Activated CD8-positive, alpha-beta memory T cell treated with anti-CD3 and anti-CD28 coated beads for 1 hour (primary cell): ENCODE measurements at places on chromosomes 5 and 9.

- DNase-seq, result no peak
Measured at GRCh38 chr9:121222524-121223171, 21.0 kb upstream of the RAB14 start.

GRCh38 chr5:154118893-154119336 lies 71.6 kb upstream of the GALNT10 start:
- DNase-seq, result no peak

GRCh38 chr5:53792338-53792737 lies 231.9 kb downstream of the NDUFS4 start:
- DNase-seq, result no peak

DNA sequence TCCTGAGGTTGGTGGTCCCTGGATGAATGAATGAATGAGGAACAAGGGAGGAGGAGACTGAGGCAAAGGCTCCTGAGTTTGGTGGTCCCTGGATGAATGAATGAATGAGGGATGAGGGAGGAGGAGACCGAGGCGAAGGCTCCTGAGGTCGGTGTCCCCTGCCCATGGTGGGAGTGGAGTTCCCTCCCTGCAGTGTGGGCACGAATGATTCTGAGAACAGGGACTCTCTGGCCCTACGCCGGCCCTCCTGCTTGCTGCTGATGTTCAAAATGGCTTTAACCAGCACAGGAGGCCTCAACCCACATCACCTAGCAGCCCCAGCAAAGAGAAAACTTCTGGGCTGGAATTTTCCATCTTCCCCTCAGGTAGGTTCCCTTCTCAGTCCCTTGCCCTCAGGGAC lies 377.8 kb downstream of the IRX2 start:
- no peak for DNase-seq

GRCh38 chr5:10856683-10857337 lies 95.8 kb upstream of the DAP start:
- DNase-seq, result no peak

- no peak for DNase-seq
Measured at GRCh38 chr5:77921094-77921768, 145.1 kb upstream of the TBCA start.

DNA sequence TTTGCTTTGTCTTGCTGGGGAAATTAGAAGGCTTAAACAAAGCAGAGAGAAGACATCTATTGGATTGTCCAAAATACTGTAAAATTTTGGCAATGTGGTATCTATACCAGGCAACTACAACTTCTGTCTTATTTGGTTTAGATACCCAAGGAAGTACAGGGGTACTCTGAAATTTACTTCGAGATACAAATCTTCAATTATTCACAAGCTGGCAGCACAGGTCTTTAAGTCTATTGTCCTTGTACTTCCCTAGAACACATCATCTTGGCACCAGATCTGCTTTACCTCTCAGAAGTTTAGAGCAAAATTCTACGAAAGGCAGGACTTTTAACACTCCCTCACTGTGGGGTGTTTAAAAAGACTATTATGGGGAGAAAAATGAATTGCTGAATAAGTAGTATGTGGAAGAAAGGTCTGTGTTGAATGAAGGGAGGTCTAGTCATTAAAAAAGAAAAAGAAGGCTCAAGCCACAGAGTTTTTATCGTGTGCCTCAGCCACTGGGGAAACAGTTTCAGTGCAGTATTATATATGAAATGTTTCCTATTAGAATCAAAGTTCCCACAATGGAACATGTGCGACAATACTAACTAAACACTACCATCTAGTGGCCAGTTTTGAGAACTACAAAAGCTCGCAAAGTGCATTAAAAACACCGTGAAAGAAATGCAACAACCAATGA lies 93.7 kb downstream of the PDE4D start:
- DNase-seq, result no peak

DNA sequence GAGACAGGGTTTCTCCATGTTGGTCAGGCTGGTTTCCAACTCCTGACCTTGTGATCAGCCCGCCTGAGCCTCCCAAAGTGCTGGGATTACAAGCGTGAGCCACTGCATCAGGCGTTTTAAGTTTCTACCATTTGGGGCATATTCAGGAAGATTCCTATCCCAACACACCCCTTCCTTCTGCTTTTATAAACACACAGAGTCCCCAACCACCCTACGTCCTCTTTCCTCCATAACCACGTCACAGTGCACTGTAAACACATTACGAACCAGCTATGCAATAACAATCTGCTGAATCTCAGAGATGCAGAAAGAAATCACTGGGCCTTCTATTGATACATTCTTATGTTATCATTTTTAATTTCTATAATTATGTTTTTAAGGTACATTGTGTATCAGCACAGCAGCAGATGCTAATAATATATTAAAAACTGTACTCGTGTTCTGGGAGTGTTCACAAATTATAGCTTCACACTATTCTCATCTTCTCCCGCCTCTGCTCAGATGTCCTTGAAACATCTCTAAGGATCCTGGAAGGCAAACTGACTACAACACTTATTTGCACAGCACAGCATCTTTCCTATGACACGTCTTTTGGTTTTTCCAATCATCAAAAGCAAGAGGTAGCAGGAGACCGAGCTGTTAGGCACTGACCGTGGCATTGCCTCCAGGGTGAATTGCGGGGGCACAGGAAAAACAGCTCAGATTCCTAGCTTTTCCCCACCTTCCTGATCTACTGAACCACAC lies 60.2 kb downstream of the KCNIP1 start:
- DNase-seq, result no peak

- DNase-seq, result no peak
Measured at GRCh38 chr9:134399435-134400056, 73.3 kb downstream of the RXRA start.

DNA sequence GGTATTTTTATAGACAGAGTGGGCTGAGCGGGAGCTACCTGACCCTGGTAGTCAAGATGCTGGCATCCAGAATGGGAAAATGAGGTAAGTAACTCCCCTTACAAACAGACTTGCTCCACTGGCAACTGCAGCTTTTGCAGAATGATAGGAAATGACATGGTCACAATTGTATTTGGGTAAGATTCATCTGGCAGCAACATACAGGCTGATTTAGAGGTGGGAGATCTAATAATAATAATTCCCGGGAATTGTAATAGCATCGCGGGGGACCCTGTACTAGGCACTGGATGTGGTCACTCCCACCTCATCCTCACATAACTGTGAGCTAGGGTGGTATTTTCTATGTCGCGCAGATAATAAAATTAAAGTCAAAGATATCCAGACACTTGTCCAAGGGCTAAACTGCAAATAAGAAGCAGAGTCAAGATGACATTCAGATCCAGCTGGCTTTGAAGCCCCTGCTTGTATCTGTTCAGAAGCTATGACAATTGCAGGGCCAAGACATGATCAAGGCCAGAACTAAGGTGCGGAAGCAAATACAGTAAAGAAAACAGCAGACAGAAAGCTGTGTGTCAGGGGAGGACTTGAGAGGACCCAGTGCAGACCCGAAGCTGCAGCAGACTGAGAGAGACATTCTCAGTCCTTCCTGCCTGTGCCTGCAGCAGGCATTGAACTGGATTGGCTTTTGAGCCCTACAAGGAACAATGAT lies 507.2 kb downstream of the BNC2 start:
- no peak for DNase-seq

- no peak for DNase-seq
Measured at GRCh38 chr5:139669662-139670368, 21.7 kb downstream of the CXXC5 start.

- DNase-seq, result no peak
Measured at GRCh38 chr9:68851657-68852056, 146.6 kb downstream of the PIP5K1B start.

- no peak for DNase-seq
Measured at GRCh38 chr5:157245886-157246285, 20.0 kb upstream of the CYFIP2 start.

DNA sequence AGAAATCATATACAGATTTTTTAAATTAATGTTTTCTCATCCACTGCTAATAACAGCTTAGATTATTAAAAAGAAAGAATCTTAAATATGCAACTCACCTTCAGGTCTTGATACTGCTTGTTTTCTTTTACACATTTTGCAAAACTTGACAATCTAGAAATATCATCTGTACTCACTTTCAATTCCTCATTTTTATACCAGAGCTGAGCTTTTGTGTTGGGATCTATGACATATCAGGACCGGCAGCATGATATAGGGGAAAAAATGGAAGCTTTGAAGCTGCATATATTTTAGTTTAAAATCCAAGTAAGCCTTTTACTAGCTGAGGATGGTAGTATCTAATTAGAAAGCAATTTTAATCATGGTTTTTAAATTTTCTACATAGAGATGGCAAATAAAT lies 75.7 kb upstream of the SMARCA2 start:
- no peak for DNase-seq

DNA sequence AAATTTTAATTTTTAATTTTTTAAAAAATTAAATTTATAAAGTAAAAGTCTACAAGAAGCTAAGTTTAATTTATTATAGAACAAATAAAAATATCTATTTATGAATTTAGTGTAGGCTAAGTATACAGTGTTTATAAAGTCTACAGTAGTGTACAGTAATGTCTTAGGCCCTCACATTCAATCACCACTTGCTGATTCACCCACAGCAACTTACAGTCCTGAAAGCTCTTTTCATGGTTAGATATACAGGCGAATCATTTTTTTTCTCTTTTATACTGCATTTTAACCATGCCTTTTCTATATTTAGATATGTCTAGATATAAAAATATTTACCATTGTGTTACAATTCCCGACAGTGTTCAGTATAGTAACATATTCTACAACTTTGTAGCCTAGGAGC lies 55.9 kb downstream of the PCSK1 start:
- DNase-seq, result no peak

- no peak for DNase-seq
Measured at GRCh38 chr5:112346411-112347044, 72.5 kb downstream of the EPB41L4A start.

DNA sequence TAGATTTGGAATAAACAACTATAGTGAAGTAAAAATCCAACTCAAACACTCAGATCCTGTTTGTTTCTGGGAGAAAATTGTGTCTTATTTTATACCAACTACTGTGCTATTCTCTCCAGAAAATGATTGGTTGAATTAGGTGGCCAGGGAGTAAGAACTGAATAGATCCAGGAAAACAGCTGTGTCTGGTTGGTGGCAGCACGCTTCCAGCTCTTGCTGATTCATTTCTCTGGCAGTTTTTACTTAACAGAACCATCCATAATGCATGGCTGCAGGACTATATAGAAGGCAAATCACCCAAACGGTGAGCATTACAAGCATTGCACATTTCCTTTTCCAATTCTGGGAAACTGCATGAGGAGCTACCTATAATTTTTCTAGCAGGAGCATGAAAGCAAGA lies 29.5 kb downstream of the DMAC1 start:
- DNase-seq, result no peak

GRCh38 chr5:124876566-124876965 lies 130.1 kb upstream of the ZNF608 start:
- no peak for DNase-seq

DNA sequence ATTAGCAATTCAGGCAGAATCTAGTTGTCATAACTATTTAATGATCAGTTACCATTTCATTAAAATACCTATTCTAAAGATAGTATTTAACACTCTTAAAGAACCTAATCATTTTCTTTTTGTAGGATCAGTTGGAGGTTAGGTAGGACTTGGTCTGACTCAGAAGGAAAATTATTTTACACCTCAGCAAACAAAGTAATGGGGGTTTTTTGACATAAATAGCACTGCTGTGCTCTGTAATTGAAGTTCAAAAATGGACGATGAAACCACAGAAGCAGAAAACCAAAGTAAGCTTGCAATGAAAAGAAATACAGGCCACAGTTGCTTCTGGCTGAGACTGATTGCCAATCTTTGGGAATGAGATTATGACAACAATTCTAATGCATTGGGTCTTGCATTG lies 187.0 kb upstream of the TRPM3 start:
- DNase-seq, result no peak

DNA sequence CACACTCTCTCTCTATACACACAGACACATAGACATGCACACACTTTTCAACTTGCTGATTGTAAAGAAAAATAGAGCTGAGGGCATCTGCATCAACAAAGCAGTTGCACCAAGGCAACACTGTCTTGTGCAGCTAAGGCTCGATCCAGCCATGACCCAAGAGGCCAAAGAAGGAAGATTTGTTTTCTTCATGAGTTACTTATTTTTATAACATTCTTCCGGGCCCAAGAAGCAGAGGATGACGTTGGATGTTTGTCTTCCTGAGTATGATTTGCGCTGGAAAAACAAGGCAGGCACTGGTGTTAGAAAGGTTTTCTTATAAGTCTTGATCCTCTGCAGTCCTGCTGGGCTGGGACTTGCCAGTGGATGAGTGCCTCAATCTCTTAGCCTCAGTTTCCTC lies 344.1 kb downstream of the ADAMTS6 start:
- DNase-seq, result no peak

- DNase-seq, result no peak
Measured at GRCh38 chr9:89558196-89558899, 46.5 kb upstream of the GADD45G start.

- DNase-seq, result no peak
Measured at GRCh38 chr5:148469501-148469935, 85.8 kb downstream of the FBXO38 start.

DNA sequence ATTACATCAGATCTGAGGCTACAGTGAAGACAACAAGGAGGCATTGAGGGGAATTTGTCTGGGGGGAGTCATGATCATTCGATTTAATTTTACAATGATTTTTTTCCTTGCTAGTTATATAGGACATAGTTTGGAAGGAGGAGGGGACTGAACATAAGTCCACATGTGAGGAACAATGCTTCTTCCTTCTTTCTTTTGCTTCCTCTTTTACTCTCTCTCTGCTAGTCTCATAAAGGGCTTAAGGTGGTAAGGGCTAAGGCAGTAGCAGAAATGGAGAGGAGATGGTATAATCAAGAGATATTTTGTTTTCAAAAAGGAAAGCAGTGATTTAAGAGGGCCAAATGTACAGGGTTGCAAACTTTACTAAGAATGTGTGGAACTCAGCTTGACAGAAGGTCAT lies 64.3 kb downstream of the GRIN3A start:
- DNase-seq, result no peak

DNA sequence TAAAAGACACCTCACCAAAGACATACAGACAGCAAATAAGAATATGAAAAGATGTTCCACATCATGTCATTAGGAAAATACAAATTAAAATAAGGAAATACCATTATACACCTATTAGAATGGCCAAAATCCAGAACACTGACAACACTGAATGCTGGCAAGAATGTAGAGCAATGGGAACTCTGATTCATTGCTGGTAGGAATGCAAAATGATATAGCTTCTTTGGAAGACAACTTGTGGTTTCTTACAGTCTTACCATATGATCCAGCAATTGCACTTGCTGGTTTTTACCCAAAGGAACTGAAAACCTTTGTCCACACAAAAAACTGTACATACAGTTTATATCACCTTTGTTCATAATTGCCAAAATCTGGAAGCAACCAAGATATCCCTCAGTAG lies 6.5 kb downstream of the TMEM161B start:
- DNase-seq, result no peak

DNA sequence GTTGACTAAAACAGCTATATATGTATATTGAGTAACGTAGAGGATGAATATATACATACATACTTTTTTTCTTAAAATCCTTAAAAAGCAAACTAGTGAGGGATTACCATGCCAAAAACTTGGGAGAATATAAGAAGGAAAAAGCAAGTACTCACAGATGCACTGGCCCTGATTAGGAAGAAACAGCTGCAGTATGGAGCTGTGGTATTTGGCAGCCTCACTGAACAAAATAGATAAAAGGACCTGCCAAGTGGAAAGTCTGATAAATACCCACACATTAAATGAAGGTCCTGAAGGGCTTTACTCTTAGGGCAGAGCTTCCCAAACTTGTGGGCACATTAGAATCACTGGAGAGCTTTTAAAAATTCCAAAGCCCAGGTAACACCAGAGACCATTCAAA lies 80.6 kb downstream of the FEM1C start:
- DNase-seq, result no peak
